ENCODE measurements at places on chromosomes 2 and 18. TPM values are rescaled to one million over a fixed set of nuclear protein-coding genes. Genes with fewer than 3 reads are reported as not detected.
A peak's percentile ranks its signal among the peaks of the same experiment; 100 is the strongest.

Gene CPLX4
- total RNA-seq, result not detected

Gene FAM110C
- total RNA-seq, result not detected

DNA sequence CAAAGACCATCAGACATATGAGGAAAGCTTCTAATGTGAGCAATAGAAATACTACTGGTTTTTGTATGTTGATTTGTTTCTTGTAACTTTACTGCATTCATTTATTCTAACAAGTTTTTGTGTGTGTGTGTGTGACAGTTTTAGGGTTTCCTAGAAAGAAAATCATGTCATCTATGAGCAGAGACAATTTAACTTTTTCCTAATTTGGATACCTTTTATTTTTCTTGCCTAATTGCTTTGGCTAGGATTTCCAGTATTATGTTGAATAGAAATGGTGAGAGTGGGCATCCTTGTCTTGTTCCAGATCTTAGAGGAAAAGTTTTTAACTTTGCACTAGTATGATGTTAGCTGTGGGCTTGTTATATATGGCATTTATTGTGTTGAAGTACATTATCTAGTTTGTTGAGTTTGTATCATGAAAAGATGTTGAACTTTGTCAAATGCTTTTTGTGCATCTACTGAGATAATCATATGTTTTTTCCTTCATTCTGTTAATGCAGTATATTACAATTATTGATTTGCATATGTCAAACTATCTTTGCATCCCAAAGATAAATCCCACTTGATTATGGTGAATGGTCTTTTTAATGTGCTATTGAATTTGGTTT is 117.3 kb upstream of the CDC42EP3 start:
- DNase-seq, result no peak
- no peaks in the 10 kb centered on the region for H3K36me3 ChIP-seq
- no peaks in the 10 kb centered on the region for H3K4me1 ChIP-seq
- no peak overlapping the region for H3K4me3 ChIP-seq

DNA sequence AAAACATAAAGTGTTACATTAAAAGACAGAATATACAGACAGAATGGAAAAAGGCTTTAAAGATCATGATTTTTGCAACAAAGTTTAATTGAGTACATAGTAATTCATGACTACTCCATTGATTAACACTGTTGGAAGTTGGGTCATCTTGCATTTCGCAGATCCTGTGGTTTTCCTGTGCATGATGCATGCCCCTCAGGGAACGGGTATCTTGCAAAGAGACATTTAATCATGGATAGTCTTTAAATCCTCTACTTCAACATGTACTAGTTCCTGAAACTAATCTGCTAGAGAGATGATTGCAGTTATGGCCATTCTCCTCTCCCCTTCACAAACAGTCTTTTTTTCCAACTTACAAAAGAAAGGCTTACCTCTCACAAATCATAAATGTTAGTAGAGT is 155.6 kb upstream of the DSEL start:
- no peak overlapping the region for H3K4me3 ChIP-seq
- H3K27me3 ChIP-seq, result no peaks in the 10 kb centered on the region
- no peaks in the 10 kb centered on the region for H3K4me1 ChIP-seq
- no peak overlapping the region for H3K27ac ChIP-seq
- DNase-seq, result no peak
- no peaks in the 10 kb centered on the region for H3K36me3 ChIP-seq

DNA sequence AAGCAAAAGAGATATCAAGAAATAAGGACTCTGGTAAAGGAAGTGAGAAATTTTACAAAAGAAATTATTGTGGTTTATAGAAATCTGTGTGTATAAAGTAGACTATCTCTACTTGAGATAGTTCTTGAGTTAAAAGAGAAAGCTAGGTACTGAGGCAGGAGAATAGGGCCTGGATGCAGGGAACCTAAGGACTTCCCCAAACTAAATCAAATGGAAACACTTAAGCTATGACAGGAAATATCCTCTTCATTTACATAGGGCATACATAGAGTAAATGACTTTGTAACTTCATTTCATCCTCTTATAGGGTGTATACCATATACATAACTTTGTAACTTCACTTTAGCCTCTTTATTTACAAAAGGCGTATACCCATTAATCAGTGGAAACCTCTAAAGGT is 219.2 kb upstream of the RGPD4 start:
- no peaks in the 10 kb centered on the region for H3K27me3 ChIP-seq
- H3K4me3 ChIP-seq, result no peak overlapping the region
- H3K36me3 ChIP-seq, result no peaks in the 10 kb centered on the region

GRCh38 chr2:231348704-231349373 is 46.7 kb upstream of the B3GNT7 start:
- no peak overlapping the region for H3K27ac ChIP-seq
- peak; percentile 20 for DNase-seq
- H3K4me1 ChIP-seq, result peaks cover 17% of the 10 kb centered on the region
- no peak overlapping the region for H3K4me3 ChIP-seq
- no peaks in the 10 kb centered on the region for H3K27me3 ChIP-seq
- no peaks in the 10 kb centered on the region for H3K36me3 ChIP-seq

DNA sequence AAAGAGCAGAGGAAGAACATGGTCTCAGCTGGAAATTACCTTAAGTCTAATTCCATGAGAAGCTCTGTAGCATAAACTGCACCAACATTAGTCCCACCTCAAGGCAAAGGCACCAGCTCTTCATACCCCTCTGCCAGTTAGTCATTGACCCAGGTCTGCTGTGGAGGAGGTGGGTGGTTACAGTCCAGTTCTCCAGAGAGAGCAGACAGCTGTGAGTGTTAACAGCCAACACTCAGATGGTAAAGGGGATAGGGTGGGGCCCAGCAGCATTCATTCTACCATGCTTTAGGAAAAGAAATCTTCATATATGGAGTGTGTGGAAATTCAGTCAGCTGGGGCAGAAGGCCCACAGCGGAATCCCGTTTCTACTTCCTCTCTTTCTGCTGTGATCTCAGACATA is 159.7 kb upstream of the FBXO11 start:
- no peaks in the 10 kb centered on the region for H3K27me3 ChIP-seq
- no peak overlapping the region for H3K27ac ChIP-seq
- no peaks in the 10 kb centered on the region for H3K4me1 ChIP-seq
- no peak overlapping the region for H3K4me3 ChIP-seq
- DNase-seq, result no peak
- no peaks in the 10 kb centered on the region for H3K36me3 ChIP-seq

GRCh38 chr18:62555135-62555534 is 32.3 kb downstream of the ZCCHC2 start:
- peak overlapping the region; percentile 36 for H3K27ac ChIP-seq
- H3K36me3 ChIP-seq, result peaks cover 78% of the 10 kb centered on the region
- peaks cover 20% of the 10 kb centered on the region for H3K4me1 ChIP-seq
- H3K27me3 ChIP-seq, result no peaks in the 10 kb centered on the region
- H3K4me3 ChIP-seq, result no peak overlapping the region

- peaks cover 2% of the 10 kb centered on the region for H3K36me3 ChIP-seq
- no peaks in the 10 kb centered on the region for H3K27me3 ChIP-seq
- peak; percentile 94 for DNase-seq
- peak overlapping the region; percentile 65 for H3K4me3 ChIP-seq
- peaks cover 21% of the 10 kb centered on the region for H3K4me1 ChIP-seq
Measured at GRCh38 chr2:9630117-9630735, 571 bp downstream of the YWHAQ start.
